MCF 10A (cell line): ENCODE measurements at places on chromosomes 3 and 15. TPM values are rescaled to one million over a fixed set of nuclear protein-coding genes. Genes with fewer than 3 reads are reported as not detected.
A peak's percentile ranks its signal among the peaks of the same experiment; 100 is the strongest.

DNA sequence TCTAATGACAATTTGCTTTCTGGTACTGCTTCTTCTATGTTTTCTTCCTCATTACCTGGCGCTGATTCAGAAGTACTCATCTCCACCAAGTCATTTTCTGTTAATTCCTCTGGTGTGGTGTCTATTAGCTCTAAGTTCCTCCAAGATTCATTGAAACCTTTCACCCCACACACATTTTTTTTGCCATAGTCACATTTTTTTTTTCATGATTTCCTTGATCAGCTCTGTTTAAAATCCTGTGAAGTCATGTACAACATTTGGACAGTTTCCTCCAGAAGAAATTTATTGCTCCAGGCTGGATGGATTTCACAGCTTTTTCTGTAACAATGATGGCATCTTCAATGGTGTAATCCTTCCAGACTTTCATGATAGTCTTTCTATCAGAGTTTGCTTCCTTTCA lies 243.2 kb upstream of the VEPH1 start:
- DNase-seq = no peak

DNA sequence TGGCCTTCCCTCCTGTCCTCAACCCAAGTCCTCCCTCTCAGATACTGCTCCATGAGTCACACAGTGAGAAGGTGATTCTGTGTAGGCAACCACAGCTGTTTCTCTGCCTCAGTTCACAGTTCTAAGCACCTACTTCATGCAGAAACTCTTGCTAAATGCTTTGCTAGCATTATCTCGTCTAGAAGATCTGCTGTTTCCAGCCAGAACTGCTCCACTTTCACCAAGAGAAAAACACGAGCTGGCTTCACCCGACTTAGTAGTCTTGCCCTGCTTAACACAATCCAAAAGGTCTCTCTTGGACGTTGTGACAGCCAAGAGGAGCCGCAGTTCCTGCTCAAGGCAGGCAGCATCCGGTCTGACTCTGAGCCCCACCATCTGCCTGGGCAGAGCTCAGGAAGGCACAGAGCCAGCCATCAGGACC lies 272.1 kb downstream of the UACA start:
- DNase-seq = no peak

GRCh38 chr3:45758871-45759270 lies 37.5 kb downstream of the SLC6A20 start:
- DNase-seq = no peak

DNA sequence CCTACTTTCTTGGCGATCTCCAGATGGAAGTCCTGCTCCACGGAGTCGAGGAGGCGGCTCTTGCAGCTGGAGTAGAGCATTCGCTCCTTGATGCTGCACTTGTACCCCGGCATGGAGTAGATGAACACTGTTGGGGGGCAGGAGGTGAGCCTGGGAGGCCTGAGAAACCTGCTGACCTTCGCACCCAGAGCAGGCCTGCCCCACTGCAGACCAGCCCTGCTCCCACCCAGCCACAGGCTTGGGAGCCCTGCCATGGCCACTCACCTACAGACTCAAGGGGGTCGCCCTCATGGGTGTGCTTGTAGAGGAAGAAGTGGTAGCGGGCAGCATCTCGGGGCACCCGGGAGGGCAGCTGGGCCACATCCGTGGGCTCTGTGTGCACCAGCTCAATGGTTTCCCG lies 4.2 kb upstream of the TLR9 start:
- no peak for DNase-seq

- no peak for DNase-seq
These were observed 218.8 kb upstream of the HES1 start for GRCh38 chr3:193917158-193917557.

GRCh38 chr3:40181182-40181581 lies 128.3 kb upstream of the EIF1B start:
- DNase-seq = no peak

- DNase-seq = no peak
These were observed 309.8 kb upstream of the CTDSPL start for GRCh38 chr3:37551857-37552256.

DNA sequence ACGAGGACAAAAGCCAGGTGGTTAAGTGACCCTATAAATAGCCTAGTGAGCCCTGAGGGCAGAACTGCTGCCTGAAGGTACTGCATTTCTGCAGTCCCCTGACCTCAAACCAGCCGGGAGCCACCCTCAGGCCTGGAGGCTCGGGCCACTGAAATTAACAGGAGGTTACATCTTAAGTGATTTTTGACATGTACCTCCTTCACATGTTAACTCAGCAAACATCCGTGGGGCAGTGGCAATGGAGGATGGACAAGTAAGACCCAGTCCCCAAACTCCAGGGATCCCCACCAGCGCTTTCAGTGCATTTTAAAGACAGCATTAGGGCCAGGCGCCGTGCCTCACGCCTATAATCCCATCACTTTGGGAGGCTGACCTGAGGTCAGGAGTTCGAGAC lies 26.2 kb downstream of the PSTPIP1 start:
- no peak for DNase-seq

DNA sequence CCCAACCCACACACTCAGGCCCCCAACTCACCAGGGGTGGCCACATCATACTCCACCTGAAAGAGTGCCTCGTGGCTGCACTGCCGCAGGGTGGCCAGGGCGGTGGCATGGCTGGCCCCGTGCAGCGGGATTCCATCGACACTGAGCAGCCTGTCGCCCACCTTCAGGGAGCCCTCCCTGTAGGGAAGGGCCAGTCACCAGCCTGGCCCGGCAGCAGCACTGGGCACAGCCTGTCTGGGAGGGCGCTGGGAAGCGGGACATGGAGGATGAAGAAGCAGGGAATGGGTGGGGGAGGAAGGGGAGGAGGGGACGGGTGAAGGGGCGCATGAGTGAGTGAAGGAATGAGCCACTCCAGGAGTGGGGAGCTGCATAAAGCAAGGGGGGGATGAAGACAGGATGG lies 18.5 kb downstream of the GRIP2 start:
- DNase-seq = no peak

- DNase-seq = peak; percentile 23
These were observed at the start of gene HRH1 for GRCh38 chr3:11154036-11154952. HRH1 (plus strand) TSS chr3:11154493; CDS start chr3:11259038, 104,545 bp downstream.

DNA sequence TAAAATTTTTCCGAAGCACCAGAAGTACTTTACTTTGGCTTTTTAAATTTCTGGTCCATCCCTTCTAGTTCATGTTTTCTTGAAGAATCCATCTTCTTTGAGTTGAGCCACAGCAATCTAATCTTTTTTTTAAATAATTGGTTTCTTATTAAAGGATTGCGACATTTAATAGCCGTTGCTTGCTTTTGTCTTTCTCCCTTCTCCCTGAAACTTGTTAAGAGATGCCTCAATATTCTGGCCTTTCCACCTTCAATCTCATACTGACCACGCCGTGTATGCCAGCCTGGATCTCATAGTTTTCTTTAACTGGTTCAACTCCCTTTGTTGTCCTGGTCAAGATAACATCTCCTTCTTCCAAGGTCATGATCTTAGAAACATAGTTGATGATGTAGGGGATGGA lies 18.4 kb upstream of the RPLP1 start:
- DNase-seq = no peak

- no peak for DNase-seq
These were observed 20.5 kb downstream of the LCTL start for GRCh38 chr15:66545255-66545654.

BOC gene
- total RNA-seq = 1.8 and 2.3 TPM in 2 replicates

UACA gene
- 32.6 and 37.0 TPM in 2 replicates for total RNA-seq

PLIN1 gene
- total RNA-seq = 0.09 and 0.17 TPM in 2 replicates

CYP8B1 gene
- total RNA-seq = not detected in 2 replicates

CLDN11 gene
- total RNA-seq = not detected in 2 replicates

NFKBIZ gene
- 48.9 and 58.8 TPM in 2 replicates for total RNA-seq

LXN gene
- total RNA-seq = 3.4 and 4.4 TPM in 2 replicates
